Suppressor macrophage (primary cell): ENCODE measurements at places on chromosomes 16 and 17.

- DNase-seq, result no peak
Observed at GRCh38 chr17:28773736-28774135, 29.9 kb downstream of the TRAF4 start.

DNA sequence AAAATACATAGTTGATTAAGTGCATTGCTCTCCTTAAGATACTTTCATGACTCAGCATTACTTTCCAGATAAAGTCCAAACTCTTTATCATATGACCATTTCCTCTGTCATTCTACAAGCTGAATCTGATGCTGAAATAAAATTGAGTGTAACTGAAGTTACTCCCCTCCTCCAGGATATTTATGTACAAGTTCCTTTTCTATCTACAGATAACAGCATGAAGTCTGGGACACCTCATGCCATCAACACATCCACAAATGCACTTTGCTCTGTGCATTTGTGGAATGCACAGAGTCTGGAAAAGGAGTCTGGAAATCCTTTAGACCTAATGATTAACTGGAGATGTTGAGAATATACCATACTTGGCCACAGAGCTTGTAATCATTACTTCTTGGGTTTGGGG lies 60.5 kb downstream of the ACSM2B start:
- DNase-seq, result no peak

GRCh38 chr17:39677072-39677471 lies 8.8 kb downstream of the PNMT start:
- DNase-seq, result no peak

DNA sequence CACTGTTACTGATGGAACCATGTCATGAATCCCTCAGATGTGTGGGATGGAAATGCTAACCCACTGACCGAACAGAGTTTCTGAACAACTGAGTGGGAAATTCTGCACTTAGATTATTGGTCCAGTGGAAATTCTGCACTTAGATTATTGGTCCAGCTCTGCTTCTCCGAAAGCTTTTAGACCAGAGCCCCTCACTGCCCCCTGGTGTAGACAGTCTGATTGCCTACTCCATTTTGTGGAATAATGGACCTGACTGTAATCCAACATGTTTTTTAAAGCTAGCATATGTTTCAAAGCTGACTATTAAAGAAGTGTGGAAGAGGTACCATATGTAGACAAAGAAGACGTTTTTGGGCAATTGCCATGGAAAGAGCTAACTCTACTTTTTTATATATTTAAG lies 50.3 kb upstream of the TBX2 start:
- no peak for DNase-seq

DNA sequence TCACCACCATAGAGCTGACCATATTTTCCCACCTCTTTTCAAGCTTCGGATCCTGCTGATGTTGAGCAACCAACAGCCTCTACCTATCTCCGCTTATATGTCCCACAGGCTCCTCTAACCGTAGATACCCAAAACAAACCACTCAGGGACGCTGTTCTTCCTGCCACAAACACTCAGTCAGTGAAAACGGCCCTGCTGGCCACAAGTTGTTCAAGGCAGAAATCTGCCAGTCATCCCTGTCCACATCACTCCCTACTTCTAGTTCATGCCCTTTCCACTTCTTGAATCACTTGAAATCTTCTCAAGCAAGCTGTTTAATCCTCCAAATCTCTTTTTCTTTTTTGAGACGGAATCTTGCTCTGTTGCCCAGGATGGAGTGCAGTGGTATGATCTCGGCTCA lies 7.9 kb downstream of the RABEP2 start:
- DNase-seq, result no peak

GRCh38 chr16:50007744-50008143 lies 17.3 kb upstream of the CNEP1R1 start:
- no peak for DNase-seq

DNA sequence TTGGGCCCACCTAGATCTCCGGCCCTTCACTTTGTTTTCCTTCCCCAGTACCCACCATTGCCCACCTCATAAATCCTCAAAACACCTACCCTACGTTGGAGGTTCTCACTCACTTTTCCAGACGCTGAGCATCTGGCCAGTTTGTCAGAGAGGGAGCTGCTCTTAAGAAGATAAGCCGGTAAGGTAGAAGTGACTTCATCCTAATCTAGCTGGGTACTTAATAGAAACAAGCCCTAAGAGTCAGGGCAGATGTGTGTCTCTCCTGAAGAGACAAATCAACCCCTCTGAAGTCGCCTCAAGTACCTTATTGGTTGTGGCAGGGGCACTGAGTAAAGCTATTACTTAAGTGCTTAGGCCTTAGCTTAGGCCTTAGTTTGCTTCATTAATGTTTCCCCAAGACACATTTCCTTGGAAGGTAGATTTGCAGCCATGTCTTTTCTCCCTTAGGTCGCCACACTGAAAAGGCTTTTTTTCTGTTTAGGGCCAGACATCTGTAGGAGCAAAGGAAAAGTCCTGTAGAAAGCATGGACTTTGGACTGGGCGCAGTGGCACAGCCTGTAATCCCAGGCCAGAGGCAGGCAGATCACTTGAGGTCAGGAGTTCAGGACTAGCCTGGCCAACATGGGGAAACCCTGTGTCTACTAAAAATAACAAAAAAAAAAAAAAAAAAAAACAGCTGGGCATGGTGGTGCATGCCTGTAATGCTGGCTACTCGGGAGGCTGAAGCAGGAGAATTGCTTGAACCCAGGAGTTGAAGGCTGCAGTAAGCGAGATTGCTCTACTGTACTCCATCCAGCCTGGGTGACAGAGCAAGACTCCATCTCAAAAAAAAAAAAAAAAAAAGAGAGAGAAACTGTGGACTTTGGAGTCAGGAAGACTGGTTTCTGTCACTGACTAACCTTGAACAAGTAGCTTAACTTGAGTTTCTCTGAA lies 1.0 kb downstream of the TACO1 start:
- DNase-seq, result no peak

DNA sequence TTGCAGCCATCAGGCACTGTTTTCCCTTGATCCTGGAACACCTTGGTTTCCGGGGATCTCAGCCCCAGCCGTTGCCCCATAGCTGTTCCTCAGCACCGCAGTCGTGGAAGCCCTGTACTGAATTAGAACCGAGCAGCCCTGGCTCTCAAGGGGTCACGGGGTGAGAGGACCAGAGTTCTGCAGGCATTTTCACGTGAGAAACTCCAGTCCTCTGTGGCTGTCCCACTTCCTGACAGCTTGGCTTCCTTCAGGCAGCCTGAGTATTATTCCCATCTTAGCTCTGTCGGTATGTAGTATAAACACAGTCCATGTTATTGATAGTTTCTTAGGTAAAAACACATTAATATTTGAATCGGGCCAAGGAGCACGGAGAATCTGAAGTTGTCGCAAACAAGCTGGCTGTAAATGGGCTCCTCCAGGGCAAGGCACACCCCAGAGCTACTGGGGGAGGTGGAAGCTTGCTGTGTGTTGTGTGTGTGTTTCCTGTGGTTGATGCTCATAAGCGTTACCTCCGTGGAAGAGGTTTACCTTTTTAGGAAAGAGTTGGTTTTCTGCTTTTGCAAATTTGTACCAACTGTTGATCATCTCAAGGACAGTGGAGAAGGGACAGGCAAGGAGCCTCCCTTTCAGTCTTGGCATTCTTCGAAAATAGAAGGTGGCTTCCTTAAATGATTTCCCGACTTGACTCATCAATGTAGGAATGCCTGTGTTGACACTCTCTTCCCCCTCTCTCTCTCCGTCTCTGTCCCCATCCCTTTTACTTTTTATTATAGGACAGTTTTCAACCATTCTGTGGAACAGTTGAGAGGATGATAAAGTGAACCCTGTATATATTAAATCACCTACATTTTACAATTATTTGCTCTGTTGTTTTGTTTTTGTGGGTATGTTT lies 208.9 kb upstream of the CHMP6 start:
- DNase-seq, result no peak

DNA sequence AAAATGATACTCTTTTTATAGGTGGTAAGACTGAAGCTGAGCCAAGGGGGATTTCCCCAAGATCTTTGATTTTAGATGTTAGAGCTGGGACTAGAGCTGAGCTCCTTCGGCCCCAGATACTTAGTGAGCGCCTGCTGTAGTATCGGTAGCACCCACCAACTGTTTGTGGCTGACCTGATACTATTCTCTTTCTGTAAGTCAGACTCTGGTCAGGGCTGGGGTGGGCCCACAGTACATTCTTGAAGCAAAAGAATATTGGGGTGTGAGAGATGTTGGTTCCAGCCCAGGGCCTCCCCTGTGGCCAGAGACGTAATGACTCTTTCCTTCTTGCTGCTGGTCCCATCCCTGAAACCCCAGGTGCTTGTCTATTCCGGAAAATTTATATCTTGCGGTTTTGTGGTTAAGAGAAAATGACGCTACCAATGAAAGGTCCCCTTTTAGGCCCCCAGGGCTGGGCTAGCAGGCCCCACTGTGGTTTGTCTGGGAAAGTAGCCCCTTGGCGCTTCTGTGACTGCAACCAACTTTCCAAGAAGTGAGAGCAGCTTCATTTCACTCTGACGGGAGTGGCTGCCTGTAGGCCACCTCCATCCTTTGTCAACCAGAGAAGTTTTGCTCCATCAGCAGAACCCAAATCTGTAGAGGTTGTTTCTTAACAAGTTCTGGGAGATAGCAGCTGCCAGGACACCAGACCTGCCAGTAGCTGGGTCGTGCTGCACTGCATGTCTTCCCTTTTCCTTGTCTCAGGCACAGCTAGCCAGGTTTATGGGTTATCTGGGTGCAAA lies 86.4 kb upstream of the LGALS9 start:
- DNase-seq, result no peak

GRCh38 chr16:82081264-82081663 lies 46.2 kb downstream of the HSD17B2 start:
- DNase-seq, result no peak

- no peak for DNase-seq
Observed at GRCh38 chr17:60256174-60256573, 106.4 kb downstream of the CA4 start.

- DNase-seq, result no peak
Observed at GRCh38 chr16:15620611-15621195, 22.3 kb downstream of the MARF1 start.

- DNase-seq, result no peak
Observed at GRCh38 chr16:54334208-54334607, 47.6 kb upstream of the IRX3 start.
